Transverse colon (tissue), 4 donors: ENCODE measurements at places on chromosomes 3 and 15.

GRCh38 chr3:113626503-113627371, 69.7 kb downstream of the USF3 start:
- DNase-seq, result peak; percentile 57

DNA sequence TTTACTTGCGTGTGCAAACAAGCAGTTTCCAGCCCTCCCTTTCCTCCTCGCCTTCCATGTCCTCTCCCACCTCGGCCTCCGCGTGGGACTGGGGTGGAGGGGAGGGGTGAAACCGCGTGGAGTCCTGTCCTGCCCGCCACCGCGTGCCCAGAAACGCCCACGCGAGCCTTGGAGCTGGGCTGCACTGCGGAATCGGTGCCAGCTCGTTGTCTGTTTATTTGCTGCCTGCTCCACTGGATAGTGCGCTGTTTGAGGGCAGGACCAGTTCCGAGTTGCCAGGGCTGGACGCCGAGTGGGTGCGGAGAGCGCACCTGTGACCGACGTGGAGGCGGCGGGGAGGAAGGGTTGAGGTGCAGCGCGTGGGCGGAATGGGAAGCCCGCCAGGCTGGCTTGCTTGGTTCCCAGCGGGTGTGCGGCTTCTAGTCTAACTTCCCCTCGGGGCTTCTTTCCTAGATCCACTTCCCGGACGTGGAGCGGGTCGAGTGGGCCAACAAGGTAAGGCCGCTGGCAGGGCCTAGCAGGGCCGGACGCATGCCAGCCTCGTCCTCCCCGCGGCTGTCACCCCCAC, 17.3 kb downstream of the ESYT3 start:
- DNase-seq, result no peak

- DNase-seq, result no peak
Measured at GRCh38 chr3:123193448-123194101, 8.2 kb upstream of the SEC22A start.

DNA sequence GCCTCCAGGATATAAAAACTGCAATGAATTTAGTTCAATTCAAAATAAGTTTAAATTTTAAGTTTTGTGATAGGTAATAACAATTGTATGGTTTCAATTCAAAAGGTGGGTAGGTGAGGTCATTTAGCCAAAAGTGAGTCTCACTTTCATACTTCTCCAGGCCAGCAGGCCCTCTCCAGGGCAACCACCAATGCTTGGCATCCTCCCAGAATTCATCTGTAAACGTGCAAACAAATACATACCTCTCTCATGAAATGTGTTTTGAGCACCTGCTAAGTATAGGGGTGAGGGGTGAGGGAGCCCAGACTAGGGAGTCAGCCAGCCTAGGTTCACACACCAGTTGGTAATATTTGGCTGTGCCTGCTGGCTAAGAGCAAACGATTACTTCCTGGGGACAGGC, 22.0 kb upstream of the RBSN start:
- no peak for DNase-seq

- no peak for DNase-seq
Measured at GRCh38 chr15:82880704-82881103, 71.3 kb downstream of the WHAMM start.

DNA sequence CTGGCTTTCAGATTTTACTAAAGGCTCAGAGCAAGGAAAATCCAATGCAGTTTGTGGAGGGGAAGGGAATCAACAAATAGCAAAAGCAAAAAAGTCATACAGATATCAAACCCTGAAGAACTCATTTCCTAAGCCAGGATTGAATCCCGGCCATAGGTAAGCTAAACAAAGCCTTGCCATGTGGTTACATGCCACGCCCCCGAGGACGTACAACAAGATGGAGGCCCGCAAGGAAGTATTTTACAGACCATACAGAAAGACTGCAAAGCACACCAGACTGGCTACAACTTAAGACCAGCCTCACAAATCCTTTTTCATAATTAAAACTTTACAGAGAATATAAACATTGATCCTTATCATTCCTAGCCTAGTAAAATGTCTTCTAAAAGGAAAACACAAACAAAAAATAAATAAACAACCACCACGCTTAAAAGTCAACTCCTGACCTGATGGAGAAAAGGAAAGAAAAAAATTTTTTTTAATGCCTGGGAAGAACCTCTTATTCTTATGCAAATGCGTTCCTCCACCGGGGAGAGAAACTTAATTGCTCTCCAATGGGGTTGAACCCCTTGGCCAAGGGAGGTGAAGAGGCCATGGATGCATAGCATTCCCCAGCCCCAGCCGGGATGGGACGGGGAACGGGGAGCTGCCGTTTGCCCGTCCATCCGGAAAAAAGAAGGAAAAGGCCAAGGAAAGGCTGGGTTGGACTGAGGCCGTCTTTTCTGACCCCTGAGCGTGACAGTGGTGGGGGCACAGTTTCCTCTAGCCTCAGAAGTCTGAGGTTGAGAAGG, 39.3 kb downstream of the IL1RAP start:
- no peak for DNase-seq

GRCh38 chr3:149145974-149146373, 16.5 kb downstream of the HPS3 start:
- DNase-seq, result no peak

DNA sequence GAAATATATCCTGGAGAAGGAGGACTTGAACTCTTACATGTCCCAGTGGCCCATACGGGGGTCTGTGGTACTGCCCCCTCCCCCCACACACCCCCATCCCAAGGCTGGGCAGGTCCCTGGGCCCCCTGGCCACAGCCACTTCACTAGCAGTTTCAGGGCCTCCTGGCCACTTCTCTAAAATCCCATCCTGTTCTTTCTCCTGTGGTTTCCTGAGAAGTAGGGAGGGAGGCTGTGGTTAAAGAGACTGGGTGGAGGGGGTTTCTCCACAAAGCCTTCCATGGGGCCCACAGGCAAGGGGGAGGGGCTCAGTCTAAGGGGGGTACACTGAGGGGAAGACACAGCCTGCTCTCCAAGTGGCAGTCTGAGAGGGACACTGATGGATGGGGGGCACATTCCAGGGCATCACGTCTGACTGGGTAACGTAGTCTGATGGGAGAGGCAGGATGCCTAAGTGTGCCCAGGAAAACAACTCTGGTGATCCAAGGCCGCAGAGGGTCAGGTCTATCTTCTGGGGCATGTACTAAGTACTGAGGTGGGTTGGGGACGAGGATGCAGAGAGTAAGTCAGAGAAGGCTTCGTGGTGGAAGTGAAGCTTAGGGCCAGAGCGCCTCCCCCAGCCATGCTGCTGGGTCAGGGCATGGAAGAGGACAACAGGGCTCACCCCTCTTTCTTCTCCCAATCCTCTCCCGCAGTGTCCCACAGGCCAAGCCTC, 48.0 kb upstream of the C15orf39 start:
- DNase-seq, result no peak
